ENCODE measurements at places on chromosomes 7 and 10.
A peak's percentile ranks its signal among the peaks of the same experiment; 100 is the strongest.

GRCh38 chr7:83267141-83267631 lies 104.5 kb upstream of the PCLO start:
- no peak for DNase-seq

DNA sequence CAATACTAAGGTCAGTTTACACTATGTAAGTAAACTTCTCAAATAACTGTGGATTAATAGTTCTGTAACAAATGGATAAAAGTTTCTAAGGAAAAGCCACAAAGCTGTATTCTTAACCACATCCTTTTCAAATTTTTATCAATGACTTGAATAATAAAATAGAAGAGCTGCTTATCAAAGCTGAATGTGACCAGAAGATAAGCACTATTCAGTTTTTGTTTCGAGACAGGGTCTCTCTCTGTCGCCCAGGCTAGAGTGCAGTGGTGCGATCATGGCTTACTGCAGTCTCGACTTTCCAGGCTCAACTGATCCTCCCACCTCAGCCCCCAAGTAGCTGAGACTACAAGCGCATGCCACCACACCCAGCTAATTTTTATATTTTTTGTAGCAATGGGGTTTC lies 17.0 kb downstream of the UPF2 start:
- no peak for DNase-seq

DNA sequence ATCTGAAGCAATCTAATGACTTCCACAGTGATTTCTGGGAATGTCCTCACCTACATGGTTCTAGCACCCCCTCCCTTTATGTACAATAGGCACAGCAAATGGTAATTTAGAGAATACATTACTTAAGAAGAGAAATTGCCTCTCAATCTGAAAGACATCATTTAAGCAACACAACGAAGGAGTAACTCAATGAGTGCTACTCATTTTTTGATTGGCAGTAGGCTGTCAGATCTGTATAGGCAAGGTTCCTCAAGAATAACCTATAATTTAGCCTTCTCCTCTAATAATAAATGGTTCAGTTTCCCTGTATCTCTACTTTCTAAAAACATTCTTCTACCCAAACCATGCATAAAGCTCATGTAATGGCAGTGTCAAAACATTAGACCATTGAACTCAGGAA lies 30.6 kb upstream of the SEMA3C start:
- no peak for DNase-seq

GRCh38 chr7:101947899-101948298 lies 130.5 kb downstream of the CUX1 start:
- DNase-seq = no peak

DNA sequence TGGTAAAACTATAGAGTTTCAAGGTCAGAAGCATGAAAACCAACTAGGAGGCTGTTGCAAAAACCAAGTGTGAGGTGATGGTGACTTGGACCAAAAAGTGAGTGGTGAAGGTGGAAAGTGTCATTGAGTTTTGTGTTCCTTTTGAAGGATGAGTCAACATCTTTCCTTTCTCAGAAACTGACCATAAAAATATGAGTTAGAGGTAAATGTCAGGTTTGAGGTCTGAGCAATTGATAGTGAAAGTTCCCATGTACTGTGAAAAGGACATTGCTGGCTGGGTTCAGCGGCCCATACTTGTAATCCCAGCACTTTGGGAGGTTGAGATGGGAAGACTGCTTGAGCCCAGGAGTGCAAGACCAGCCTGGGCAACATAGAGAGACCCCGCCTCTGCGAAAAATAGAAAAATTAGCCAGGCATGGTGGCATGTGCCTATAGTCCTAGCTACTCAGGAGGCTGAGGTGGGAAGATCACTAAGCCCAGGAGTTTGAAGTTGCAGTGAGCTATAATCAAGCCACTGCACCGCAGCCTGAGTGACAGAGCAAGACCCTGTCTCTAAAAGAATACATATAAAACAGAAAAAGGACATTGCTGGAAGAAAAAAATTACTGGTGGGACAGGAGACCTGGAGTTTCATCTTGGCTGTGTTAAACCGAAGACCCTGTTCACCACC lies 89.3 kb upstream of the ARID5B start:
- no peak for DNase-seq

- no peak for DNase-seq
Observed at GRCh38 chr7:112800486-112800885, 10.3 kb upstream of the TMEM168 start.

DNA sequence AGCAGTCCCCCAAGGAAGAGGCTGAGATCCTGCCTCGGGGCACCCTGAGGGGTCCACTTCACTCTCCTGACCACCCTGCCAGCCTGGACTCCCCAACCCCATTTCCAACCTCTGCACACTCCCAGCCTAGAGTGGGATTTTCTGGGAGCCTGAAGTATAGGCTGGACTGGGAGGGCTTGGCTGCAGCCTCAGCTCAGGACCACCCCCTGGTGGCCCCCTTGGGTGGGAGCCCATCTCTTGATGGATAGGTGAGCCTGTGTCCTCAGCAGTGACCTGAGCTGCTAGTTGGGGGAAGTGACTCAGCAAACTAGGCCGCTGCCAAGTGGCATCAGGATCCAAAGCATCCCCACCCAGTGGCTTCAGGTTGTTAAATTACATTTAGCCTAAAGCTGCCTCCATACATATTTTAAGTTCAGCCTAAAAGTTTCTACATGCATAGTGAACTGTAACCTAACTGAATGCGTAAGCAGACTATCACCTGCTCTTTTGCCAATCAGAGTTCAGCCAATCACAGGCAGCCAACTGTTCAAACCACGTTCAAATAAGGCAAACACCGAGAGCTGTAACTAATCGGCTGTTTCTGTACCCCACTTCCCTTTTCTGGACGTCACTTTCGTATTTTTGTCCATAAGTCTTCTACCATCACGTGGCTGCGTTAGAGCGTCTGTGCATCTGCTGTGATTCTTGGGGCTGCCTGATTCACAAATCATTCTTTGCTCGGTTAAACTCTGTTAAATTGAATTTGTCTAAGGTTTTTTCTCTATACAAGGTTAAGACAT lies 144.0 kb downstream of the PLPP4 start:
- no peak for DNase-seq

DNA sequence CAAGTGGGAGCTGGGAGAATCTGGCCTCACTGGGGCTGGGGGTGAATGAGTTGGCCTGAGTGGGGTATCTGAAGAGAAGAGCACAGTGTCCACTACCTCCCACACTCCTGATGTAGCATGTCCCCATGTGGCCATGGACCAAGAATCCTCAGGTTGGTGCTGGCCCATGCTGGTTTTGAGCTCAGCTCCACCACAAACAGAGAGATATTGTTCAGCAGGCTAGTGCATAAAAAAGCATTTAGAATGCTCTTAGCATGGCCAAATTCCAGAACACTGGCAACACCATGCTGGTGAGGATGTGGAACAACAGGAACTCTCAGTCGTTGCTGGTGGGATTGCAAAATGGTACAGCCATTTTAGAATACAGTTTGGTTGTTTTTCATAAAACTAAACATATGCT lies 61.4 kb downstream of the FRMPD2 start:
- DNase-seq = no peak

DNA sequence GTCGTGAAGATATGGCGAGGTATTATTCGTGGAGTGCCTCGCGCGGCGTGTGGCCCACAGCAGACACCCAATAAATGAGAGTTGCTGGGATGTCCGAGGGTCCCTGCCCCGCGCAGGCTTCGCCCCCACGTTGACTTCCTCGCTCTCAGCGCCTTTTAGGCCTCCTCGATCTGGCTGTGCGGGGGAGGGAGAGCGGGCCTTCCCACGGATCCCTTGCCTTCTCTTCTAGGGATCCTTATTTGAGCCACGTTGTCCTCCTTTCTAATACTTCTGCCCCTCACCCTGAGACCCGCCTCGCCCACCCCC lies 660 bp downstream of the VCL start:
- DNase-seq = no peak

GRCh38 chr7:155815332-155816191 lies 3.3 kb upstream of the SHH start:
- peak; percentile 53 for DNase-seq

- DNase-seq = no peak
Observed at GRCh38 chr7:19268737-19269136, 123.5 kb upstream of the FERD3L start.

GRCh38 chr7:108724251-108725100 lies 154.8 kb downstream of the DNAJB9 start:
- DNase-seq = no peak

GRCh38 chr10:93095225-93095624 lies 21.5 kb downstream of the CYP26A1 start:
- no peak for DNase-seq

GRCh38 chr7:156673454-156673853 lies 32.9 kb downstream of the RNF32 start:
- DNase-seq = no peak

GRCh38 chr7:93015779-93016481 lies 101.8 kb downstream of the SAMD9 start:
- no peak for DNase-seq

DNA sequence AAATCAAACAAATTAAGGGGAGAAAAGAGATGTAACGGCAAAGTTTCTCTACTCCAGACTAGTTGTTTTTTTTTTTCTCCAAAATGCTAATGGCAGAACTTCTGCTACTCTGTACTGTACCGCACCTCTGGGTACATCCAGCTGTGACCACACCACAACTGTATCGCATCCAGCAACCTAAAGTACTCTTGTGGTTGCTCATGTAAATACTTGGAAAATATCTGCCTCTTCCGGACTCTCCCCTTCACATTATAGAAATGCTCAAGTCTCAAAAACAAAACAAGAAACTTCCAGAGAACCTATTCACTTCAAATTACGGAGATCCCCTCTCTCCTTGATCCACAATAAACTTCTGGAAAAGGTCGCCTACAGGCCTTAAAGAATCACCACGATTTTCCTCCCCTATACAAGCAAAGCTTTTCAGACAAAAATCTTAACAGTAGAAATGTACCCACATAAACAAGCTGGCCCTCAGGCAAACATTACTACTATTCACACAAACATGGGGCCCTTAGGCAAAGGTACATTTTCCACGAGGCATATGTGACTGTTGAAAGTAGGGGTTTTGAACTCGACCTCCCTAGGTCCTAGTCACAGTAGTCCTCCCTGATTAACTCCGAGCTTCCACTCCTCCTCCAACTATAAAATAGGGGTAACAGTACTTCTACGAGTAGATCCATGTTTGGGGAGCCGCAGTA lies 222.9 kb upstream of the MKLN1 start:
- DNase-seq = peak; percentile 39

Measured in CD4-positive, alpha-beta T cell treated with Interleukin-10 for 1 hour (primary cell).